ENCODE measurements at places on chromosomes 4 and X.
A peak's percentile ranks its signal among the peaks of the same experiment; 100 is the strongest.

GRCh38 chr4:2651998-2652397, 104.1 kb downstream of the TNIP2 start:
- no peak for DNase-seq

- peak; percentile 69 for DNase-seq
Observed at GRCh38 chr4:165152527-165152926, 39.9 kb upstream of the TMEM192 start.

GRCh38 chrX:97498093-97498492, 614.4 kb downstream of the RPA4 start:
- DNase-seq: no peak

DNA sequence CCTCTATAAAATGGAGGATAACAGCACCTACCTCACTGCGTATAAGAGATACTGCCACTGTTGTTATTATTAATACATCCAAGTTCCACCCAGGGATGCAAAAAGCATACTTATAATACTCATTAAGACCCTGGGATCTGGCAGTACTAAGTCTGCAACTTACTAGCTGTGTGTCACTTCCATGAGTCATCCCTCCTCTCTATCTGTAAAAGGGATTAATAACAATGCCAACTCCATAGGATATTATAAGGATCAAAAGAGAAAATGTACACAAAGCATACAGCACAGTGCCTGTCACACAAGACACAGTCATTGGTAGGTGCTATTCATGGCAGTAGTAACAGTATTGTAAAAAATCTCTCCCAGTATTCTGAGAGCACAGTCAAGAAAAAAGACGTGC, 216.7 kb downstream of the HS6ST2 start:
- DNase-seq: peak; percentile 16

- DNase-seq: no peak
Observed at GRCh38 chrX:38256019-38256418, 35.3 kb upstream of the SRPX start.

GRCh38 chr4:171157462-171158082, 655.6 kb upstream of the GALNTL6 start:
- DNase-seq: no peak

DNA sequence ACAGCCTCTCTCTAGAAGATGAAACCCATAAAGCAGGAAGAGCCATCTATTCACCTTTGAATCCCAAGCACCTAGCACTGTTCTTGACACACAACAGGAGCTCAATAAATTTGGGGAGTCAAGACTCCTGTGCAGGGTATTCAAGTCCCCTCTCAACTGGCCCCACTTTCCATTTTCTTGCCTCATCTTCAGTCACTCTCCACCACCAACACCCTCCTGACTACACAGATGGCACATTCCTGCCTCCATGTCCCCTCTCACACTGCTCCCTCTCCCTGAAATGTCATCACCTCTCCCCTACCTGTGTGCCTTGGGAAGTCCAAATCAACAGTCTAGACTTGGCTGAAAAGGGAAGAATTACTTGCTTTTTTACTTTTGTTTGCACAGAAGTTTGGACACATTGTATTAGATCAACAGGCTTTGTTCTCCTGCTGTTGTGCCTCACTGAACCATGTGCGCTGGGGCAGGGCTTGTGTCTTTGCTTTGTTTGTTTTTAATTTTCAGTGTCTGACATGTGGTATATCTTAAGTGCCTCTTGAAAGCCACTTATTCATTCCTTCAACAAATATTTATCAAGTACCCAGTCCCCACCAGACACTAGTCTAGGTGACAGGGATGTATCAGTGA, 85.1 kb downstream of the APBB2 start:
- DNase-seq: no peak

GRCh38 chr4:98833384-98833783, 95.5 kb downstream of the EIF4E start:
- DNase-seq: no peak

All from fibroblast of skin of right biceps (primary cell).